ENCODE measurements at places on chromosomes 5 and 9.

GRCh38 chr5:140664030-140664358 is 710 bp upstream of the WDR55 start:
- no peak for DNase-seq

GRCh38 chr5:102483736-102484135 is 15.1 kb downstream of the SLCO6A1 start:
- no peak for DNase-seq

- no peak for DNase-seq
Measured at GRCh38 chr5:133863857-133864585, 104.4 kb downstream of the C5orf15 start.

- DNase-seq: no peak
Measured at GRCh38 chr9:134088063-134088725, 20.4 kb upstream of the BRD3 start.

GRCh38 chr9:5478206-5478605 is 27.9 kb downstream of the CD274 start:
- DNase-seq: no peak

DNA sequence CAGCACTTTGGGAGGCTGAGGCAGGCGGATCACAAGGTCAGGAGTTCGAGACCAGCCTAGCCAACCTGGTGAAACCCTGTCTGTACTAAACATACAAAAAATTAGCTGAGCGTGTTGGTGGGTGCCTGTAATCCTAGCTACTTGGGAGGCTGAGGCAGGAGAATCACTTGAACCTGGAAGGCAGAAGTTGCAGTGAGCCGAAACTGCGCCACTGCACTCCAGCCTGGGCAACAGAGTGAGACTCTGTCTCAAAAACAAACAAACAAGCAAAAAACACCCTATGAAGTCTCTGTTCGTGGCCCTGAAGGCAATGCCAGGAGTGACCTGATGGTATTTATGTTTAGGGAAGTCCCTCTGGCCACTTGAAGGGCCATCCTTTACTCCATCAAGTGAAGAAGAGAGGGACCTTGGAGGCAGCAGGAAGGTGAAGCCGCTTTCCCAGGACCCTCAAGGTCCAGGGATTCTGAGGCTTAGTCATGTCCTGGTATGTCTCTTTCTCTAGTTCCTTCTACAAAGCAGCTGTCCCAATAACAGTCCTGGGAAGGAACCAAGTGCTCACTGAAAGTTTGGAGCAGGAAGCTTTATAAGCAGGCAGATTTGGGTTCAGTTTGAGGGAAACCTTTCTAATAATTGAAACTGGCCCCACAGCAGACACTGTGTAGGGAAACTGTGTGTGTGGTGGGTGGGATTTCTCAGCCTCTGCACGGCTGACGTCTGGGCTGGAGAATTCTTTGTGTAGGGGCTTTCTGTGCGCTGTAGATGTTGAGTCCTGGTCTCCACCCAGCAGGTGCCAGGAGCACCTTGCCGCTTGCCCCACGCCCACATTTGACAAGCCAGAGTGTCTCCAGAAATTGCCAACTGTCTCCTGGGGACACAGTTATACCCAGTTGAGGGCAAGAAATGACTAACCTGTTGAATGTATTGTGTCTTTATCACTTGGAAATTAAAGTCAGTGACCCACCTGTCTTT is 12.5 kb downstream of the PHF2 start:
- no peak for DNase-seq

DNA sequence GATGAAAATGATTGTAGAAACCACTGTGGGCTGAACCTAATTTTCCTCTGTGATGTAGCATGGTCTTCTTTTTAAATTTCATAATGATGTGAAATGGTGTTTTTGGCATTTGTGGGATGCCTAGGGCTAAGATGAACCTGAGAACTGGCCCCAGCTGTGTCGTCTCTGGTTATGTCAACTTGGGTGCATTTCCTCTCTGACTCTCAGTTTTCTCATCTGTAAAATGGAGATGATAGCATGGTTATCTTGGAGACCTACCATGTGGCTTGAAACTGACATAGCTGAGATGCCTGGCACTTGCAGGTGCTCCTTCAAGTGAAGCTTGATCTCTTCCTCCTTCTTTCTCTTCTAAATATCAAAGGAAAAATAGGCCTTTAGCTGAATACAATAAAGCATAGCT is 77.8 kb downstream of the BOD1 start:
- no peak for DNase-seq

GRCh38 chr5:12392246-12392645 is 488.0 kb upstream of the CTNND2 start:
- no peak for DNase-seq

DNA sequence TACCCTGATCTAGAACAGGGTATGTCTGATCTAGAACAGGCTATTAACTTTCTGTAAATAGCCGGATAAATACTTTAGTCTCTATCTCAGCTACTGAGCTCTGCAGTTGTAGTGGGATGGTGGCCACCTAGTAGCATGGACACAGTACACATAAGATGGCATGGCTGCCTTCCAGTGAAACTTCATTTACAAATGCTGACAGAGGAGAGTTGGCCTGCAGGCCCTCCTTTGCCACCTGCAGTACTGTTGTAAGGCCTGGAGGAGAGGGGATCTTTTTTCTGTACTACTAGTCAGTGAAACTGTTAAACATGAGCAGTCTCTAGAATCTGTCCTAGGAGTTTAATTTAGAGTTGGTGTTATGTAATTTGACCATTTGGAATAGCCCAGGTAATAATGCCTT is 86.0 kb downstream of the TRIO start:
- DNase-seq: no peak

DNA sequence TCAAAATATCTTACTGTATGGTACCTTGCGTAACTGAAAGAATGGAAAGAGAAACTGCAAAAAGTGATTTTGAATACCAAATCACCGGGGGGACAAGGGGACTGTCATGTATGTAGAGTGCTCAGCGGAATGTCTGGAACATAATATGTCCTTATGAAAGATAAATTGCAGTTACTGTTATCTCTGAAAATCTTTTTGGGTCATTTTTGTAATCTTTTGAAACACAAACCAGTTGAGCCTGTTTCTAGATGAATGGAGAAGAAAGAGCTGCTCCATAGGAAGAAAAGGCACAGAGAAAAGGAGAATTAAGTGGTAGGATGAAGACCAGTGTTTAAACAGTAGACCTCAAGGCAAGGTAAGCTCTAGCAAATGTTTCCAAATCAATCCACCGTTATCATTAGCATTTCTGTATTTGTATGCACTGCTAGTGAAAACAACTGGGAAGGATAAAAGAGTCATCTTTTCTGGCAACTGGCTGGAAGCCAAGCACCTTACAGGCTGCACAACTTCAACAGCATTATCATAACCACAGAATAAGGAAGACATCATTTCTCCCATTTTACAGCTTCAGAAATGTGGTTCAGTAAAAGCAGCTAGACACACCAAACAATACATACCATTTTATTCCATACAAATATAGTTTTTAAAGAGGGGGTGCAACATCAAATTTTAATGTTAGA is 158.5 kb downstream of the TRPM3 start:
- DNase-seq: no peak

- DNase-seq: no peak
Measured at GRCh38 chr5:142830241-142831008, 60.2 kb downstream of the ARHGAP26 start.

DNA sequence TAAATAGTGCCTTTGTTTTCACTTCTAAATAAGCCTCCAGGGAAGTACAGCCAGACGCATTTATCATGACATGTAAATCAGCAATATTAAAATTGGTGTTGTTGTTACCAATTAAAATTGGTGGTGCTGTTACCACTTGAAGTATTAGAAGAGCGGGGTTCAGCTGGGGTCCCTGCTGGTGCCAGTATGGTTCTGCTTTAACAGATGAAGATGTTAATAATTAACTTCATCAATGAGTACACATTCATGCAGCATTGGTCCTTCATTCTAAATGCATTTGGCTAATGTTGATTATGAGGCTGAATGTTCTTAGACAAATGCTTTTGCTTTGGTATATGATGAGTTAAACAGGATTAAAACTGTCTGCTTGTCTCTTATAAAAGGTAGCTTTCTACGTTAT is 67.6 kb upstream of the TMC1 start:
- DNase-seq: no peak

GRCh38 chr5:42927730-42928129 is 112.4 kb downstream of the ANXA2R start:
- no peak for DNase-seq

GRCh38 chr5:16486711-16487111 is 21.1 kb upstream of the ZNF622 start:
- DNase-seq: no peak

GRCh38 chr9:3664044-3664443 is 138.2 kb upstream of the RFX3 start:
- DNase-seq: no peak

DNA sequence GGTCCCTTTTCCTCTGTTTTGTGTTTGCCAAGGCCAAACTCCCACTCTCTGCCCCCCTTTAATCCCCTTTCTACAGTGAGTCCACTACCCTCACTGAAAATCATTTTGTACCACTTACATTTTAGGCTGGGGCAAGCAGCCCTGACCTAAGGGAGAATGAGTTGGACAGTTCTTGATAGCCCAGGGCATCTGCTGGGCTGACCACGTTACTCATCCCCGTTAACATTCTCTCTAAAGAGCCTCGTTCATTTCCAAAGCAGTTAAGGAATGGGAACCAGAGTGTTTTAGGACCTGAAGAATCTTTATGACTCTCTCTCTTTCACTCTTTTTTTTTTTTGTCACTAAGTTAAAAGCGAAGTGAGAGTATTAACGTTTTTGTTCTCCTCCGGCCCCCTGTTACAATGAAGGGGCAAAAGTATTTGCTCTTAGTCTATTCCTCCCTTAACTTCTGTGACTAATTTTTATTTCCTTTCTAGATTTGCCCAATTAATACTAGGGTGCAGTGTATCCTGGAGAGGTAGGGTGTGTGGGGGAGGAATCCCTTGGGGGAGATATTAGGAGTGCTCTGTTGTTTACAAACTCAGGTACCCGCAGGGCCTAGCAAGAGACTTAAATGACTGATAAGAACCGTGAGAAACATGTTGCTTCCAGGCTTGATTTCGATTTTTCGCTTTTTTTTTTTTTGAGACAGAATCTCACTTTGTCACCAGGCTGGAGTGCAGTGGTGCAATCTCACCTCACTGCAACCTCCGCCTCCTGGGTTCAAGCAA is 14.7 kb downstream of the GM2A start:
- DNase-seq: no peak

DNA sequence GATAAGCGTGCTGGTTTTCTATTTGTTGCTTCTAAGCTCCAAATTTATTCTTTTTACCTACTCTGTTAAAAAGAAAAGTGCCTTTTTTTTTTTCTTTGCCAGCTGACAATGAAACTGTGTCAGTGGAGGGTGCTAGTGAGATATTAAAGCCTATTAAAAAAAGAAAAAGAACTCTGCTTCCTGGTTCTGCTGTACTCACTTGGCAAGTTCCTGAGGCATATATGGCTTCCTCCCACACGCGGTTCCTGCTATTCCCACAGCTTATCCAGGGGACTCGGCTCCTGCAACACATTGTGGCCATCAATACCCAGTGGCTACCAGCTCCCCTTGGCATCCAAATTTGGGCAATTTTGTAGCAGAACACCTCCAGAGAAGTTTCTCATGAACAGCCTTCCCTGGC is 1977.7 kb upstream of the CDH9 start:
- no peak for DNase-seq
